ENCODE measurements at places on chromosomes 12 and 14.

- DNase-seq: no peak
These were observed 237.8 kb upstream of the TBX3 start for GRCh38 chr12:114921781-114922180.

GRCh38 chr12:56461235-56462159 lies 6.9 kb upstream of the SPRYD4 start:
- no peak for DNase-seq

GRCh38 chr12:121829250-121829918 lies 25.6 kb downstream of the SETD1B start:
- DNase-seq: no peak

- DNase-seq: no peak
These were observed 121.4 kb downstream of the TRMT5 start for GRCh38 chr14:60859525-60859924.

- DNase-seq: no peak
These were observed 6.8 kb downstream of the PTPN6 start for GRCh38 chr12:6957741-6958608.

DNA sequence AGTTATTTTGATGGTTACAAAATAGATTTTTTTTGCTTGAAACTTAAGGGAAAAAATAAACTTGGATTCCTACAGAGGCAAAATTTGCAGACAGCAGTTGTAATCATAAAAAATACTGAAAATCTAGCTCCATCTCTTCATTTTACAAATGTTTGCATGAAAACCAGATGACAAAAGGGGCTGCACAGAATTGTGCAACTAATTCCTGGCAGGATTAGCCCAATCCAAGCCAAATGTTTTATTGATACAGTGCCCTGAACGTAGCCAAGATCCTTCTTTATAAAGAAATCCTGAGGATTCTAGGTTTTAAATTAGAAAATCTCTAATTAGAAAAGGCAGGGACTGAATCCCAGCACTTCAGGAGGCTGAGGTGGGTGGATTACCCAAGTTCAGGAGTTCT lies 356.4 kb upstream of the SEL1L start:
- DNase-seq: no peak

DNA sequence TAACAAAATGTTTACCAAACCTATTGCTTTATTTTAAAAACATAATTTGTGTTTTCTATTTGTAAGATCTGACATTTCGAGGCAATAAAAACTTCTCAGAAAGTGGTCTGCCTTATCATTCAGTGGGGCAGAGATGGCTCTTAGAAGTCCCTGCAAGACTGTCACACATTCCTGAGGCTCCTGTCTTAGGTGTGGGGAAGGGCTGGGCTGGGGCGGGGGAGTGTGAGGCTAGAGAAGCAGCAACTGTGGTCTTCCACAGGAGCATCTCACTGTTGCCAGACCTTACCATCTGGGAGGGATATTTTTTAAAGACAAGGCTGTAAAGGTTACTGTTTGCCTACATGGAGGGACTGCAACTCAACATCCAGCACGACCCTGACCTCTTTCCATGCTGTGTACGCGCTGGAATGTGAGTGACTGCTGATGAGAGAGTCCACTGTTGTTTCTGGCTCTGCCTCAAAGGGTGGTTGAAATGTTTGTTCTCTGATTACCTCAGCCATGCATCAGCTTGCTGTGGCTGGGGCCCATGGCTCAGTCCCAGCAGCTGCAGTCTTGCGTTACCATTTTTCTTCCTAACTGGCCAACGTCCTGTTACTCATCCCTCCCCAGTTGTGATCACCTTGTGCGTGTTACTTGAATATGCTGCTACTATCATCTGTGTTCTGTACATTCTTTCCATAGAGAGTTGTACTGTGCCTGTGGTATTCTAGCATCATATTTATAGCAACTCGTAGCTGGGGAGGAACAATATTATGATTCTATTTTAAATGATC lies 12.4 kb downstream of the ERG28 start:
- no peak for DNase-seq

DNA sequence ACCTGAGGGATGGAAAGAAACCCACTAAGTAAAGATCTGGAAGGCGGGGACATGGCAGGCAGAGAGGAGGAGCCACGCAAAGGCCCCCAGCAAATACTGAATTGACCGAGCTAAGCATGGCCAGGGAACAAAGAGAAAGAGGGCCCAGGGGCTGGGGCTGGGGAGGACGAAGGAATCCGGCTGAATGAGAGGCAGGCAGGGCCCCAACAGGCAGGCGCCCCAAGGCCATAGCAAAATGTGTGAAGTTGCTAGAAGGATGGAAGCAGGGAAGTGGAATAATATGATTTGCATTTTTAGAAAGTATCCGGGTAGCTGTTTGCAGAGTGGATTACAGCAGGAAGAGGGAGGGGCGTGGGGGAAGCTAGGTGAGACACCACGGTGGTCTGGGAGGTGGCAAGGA lies 49.1 kb downstream of the RFLNA start:
- DNase-seq: no peak

DNA sequence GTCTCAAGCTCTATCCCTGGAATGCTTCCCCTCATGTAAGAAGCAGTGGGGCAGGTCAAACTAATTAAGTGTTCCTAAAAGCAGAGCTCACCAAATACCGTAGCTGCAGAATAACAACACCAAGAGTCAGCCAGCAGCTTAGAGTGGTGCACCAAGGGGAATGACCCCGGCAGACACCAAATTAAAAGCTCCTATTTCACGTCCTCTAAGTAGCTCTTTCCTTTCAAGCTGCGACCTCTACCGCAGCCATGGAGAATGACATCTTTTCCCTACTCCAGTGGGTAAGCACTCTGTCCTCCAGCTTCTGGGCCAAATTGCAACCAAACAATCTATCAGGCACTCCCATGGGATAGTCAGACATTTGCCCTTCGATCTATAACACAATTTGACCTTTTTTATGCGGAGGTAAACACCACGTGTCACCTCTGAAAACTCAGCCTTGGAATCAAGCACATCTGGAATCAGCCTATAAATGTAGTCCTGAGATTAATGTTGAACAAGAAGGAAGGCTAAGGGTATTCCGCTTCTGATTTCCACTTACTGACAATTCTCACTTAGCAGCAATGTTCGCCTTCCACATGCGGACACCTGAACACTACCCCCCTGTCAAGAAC lies 67.6 kb upstream of the CDKN3 start:
- DNase-seq: no peak

DNA sequence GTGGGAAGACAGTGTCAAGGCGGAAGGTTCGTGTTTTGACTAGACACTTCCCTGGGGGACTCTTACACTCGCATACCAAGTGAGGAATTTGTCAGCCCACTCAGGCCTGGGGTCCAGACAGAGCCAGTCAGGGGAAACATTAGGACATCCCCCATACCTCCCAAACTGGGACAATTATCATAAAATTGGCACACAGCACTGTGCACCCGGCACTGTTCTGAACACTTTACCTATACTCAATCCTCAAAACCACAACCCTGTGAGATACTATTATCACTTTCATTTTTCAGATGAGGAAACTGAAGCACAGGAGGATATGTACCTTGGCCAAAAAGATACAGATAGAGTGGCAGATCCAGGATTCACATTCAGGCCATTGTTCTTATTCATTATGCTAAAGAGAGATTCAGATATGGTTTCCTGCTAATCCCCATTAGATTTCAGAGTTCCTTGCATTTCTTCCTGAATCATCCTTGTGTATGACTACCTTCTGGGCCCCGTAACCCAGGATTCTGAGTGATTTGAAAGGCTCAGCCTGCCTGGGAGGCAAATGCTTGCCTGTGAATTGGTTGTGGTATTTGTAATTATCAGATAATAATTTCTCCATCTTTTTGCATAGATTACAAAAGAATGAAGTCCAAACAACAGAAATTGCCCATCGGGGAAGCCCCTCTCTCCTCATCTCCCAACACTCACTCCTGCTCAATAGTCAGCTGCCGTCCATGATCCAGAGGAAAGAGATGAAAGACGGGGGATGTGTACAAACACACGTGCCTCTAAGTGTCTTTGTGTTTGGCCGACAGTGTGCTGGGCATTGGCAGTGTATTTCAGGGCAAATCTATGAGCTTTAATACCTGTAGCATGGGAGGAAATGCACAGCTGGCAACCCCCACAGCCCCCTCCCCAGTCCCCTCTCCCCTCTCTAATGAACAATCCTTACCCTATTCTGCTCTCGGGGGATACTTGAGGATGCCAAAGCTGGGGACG lies 4.6 kb downstream of the TAC3 start:
- no peak for DNase-seq

- no peak for DNase-seq
These were observed 27.4 kb downstream of the BCL2L14 start for GRCh38 chr12:12097891-12098690.

DNA sequence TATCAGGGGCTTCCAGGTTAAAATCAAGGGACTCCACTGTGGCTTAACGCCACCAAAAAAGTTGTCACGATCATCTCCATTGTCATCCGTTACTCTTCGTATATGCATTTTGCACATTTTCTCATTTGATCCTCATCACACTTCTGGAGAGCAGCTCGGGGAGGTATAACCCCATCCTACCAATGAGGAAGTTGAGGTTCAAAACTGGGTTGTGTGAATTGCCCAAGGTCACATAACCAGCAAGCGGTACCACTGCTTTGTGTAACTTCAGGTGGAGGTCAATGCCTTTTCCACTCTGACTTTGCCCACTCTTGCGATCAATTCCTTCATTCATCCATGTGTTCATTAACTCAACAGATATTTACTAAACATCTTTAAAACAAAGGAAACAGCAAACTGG lies 71.1 kb upstream of the CCND2 start:
- no peak for DNase-seq

DNA sequence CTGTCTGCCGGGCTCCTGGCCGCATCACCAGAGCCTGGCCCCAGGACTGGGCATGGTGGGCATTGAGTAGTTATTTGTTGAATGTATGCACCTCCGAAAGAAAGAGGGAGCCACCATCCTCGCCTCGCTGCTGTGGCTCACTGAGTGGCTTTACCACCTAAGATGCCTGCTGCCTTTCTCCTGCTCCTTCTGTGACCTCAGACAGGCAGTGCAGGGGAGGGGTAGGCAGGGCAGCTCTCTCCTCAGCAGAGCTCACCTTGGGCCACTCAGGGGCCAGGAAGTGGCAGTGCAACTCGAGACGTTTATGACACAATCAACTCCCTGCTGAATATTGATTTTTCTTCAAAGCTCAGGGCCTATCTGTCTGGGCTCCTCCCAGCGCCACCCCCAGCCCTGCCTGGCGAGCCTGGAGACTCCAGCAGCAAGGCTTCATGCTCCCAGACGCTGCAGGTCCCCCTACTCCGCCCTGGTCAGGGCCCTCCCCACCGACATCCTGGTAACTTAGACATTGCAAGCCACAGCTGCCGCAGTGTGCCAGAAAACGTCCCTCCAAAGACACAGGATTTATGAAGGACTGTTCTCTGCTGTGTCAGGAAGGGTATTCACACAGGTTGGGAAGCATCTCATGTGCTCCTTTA lies 84.3 kb upstream of the DIO3 start:
- DNase-seq: no peak

- no peak for DNase-seq
These were observed 49.3 kb downstream of the BCAT1 start for GRCh38 chr12:24899503-24900075.

DNA sequence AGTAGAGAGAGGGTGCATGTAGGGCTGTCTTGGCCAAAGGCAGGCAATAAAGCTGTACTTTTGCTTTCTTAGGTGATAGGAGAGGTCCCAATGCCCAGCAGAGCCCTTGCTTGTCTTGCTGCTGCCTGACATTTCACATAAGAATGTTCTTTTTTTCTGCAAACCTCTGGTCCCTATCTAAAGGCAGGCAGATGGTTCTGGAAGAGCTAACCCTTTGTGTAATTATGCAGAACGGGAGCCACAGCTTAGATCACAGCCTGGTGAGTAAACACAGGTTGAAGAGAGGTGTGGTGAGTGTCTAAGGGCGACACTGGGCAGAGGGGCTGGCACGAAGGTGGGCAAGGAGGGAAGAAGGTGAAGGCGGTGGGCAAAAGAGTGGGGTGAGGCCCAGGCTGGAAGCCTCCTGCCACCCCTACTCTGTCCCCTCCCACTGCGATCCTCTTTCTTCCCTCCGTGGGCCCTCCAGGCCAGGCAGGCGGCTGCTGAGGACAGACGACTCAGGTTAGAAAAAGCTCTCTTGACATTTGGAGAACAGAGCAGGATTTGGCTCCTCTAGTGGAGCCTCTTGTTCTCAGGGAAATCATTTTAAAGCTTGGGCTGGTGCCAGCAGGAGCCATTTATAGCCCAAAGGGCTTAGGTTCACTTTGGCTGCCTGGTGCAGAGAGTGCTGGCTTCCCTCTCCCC lies 42.8 kb downstream of the PRMT8 start:
- DNase-seq: no peak

- DNase-seq: no peak
These were observed 50.5 kb upstream of the PWP1 start for GRCh38 chr12:107635139-107635538.

DNA sequence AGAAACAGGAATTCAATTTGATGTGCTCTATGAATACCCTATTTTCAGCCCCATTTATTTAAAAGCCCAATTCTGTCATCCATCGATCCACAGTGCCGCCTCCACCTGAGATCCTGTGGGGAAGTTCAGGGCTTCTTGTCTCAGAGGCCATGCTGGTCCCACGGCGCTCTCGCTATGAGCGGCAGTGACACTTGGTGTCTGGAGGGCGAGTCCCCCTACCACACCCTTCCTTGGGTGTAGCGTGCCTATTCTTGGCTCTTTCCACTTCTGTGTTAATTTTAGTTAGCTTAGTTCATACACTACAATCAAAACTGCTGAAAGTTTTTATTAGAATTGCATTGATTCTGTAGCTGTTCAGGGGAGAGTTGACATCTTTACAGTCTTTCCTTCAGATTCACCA lies 73.8 kb downstream of the DDX51 start:
- no peak for DNase-seq

DNA sequence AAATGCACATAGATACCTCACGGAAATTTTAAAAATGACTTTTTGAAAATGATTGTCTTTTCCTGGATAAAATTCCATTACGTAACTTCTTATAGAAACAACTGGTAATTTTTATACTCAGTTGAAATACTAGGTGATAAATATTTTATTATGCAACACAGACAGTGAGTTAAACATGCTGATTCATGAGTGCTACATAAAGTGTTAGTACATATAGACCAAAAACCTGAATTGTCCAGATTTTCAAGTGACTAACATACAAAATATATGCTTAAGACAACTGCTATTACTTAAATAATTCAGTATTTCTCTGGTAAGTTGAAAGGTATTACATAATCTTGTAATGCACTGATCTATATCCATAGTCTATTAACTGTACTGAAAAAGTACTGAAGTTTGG lies 11.9 kb downstream of the PTPRO start:
- DNase-seq: no peak

- DNase-seq: no peak
These were observed 116.3 kb downstream of the TSPAN8 start for GRCh38 chr12:71041476-71041875.

DNA sequence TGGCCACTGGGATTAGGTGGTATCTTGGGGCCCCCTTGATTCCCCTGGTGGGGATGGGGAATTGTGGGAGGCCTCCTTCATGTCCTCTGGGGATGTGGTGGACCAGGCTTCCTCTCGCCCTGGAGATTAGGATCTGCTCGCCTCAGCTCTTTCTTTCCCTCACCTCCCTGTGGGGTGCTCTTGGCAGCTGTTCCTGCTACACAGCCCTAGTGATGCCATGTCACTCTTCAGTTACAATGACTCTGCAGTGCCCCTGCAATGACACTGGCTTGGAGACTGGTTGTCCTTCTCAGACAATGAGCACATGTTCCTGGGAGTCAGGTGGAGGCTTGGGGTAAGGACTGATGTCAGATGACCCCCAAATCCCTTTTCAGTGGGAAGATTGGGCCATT lies 83.9 kb downstream of the ADCK1 start:
- no peak for DNase-seq

Measured in activated naive CD4-positive, alpha-beta T cell (primary cell).